ENCODE measurements at places on chromosomes 16 and 17. TPM values are rescaled to one million over a fixed set of nuclear protein-coding genes. Genes with fewer than 3 reads are reported as not detected.

DNA sequence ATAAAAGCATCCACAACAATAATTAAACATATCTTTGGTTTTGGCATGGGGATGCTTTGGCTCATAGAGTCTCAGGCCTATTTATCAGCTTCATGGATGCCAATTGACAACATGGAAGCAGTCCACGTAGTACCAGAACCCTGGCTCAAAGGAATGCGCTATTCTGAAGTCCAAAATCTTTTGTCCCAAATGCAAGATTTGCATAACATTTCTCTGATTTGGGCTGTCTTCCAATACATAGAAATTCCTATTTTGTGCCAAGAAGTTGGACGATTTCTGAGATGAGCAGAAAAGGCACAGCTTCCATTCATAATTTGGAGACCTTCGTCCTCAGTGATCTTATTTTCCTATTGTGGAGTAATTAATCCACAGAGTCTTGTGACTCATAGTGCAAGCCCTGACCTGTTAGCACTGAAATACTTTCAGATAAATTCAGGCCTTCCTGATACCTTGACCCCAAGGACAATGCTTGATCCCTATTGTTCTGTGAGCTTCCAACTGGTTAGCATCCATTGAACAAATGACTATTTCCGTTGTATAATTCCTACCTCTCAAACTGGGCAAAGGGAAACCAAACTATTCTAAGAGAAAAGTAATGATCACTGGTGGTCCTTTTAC lies 78.4 kb upstream of the CDH11 start:
- DNase-seq: no peak

DNA sequence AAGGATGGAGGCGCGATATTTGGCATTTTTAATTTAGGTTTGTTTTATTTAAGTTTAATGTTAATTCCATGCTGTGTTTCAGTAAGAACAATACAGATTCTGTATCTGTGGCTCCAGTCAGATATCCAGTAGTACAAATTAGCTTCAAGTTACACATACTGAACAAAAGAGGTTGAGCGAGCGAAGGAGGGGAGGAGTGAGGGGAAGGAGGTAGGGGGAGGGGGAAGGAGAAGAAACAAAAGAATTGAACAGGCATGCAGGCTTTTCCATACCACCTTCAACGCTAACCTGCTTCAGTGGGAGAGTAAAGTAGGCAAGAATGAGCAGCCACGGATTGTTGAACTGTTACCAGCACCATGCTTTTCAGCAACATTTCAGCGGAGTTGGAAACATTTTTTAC lies 55.5 kb downstream of the YWHAE start:
- no peak for DNase-seq

- no peak for DNase-seq
Observed at GRCh38 chr17:51128076-51128475, 7.4 kb upstream of the SPAG9 start.

GRCh38 chr16:84137287-84137686 lies 7.7 kb downstream of the HSDL1 start:
- no peak for DNase-seq

- no peak for DNase-seq
Observed at GRCh38 chr17:42282478-42283080, 5.7 kb upstream of the STAT5A start.

DNA sequence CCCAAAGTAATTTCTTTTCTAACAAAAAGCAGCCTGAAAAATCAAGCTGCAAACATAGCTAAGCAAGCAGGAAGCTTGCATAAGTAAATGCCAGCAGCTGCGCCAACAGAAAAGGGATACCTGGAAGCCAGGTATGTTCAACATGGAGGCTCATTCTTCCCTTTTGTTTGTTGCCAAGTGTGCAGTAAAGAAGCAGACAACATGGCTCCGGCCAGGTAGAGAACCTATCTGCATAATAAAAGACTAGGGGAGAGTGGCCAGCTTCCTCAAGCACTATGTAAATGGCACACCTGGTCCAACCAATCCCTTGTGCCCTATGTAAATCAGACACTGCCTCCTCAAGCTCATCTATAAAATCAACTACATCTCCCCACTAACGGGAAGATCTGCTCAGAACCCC lies 1407.0 kb downstream of the CDH11 start:
- no peak for DNase-seq

GRCh38 chr16:87554754-87555427 lies 47.4 kb upstream of the JPH3 start:
- no peak for DNase-seq

The ASPA gene
- 1.4 TPM for total RNA-seq

The CMTM2 gene
- total RNA-seq: not detected

- no peak for DNase-seq
Observed at GRCh38 chr17:49821916-49822315, 26.0 kb downstream of the TAC4 start.

DNA sequence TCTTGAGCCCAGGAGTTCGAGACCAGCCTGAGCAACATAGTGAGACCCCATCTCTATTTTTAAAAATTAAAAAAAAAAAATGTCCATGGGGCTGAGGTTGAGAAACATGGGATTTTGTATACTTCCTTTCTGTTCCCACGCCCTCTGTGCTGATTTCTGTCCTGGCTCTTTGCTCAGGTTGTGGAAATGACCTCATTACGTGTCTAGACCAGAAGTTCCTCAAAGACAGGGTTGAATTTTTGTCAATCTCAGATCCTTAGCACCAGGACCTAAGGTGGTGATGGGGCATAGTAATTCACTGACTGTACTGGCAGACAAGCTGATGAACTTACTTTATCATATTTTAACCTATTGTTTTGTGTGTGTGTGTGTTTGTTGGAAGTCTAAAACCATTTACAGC lies 11.2 kb upstream of the HNF1B start:
- DNase-seq: no peak

- DNase-seq: no peak
Observed at GRCh38 chr17:76582660-76583059, 3.0 kb downstream of the ST6GALNAC2 start.

- no peak for DNase-seq
Observed at GRCh38 chr17:43757171-43757660, 1.4 kb downstream of the SOST start.

The KRT33A gene
- not detected for total RNA-seq

- DNase-seq: no peak
Observed at GRCh38 chr17:12055889-12056288, 35.2 kb downstream of the MAP2K4 start.

The SCN4A gene
- not detected for total RNA-seq

The ALOX15 gene
- not detected for total RNA-seq

The SCARF1 gene
- 3.9 TPM for total RNA-seq

GRCh38 chr17:63552211-63552610 lies 1.9 kb downstream of the DCAF7 start:
- no peak for DNase-seq

The KRT32 gene
- total RNA-seq: not detected

- peak; percentile 70 for DNase-seq
Observed at GRCh38 chr17:82781894-82782274, 30.0 kb downstream of the TBCD start.

The FASN gene
- 84.1 TPM for total RNA-seq

The PRSS21 gene
- not detected for total RNA-seq

All from occipital lobe (tissue), 3 donors.